ENCODE measurements at places on chromosomes 6 and 20.
A peak's percentile ranks its signal among the peaks of the same experiment; 100 is the strongest.

- ATAC-seq: no peak
These were observed 18.6 kb upstream of the FAM135A start for GRCh38 chr6:70394518-70395300.

- ATAC-seq: peak; percentile 74
These were observed 84.9 kb upstream of the ASF1A start for GRCh38 chr6:118808793-118809638.

DNA sequence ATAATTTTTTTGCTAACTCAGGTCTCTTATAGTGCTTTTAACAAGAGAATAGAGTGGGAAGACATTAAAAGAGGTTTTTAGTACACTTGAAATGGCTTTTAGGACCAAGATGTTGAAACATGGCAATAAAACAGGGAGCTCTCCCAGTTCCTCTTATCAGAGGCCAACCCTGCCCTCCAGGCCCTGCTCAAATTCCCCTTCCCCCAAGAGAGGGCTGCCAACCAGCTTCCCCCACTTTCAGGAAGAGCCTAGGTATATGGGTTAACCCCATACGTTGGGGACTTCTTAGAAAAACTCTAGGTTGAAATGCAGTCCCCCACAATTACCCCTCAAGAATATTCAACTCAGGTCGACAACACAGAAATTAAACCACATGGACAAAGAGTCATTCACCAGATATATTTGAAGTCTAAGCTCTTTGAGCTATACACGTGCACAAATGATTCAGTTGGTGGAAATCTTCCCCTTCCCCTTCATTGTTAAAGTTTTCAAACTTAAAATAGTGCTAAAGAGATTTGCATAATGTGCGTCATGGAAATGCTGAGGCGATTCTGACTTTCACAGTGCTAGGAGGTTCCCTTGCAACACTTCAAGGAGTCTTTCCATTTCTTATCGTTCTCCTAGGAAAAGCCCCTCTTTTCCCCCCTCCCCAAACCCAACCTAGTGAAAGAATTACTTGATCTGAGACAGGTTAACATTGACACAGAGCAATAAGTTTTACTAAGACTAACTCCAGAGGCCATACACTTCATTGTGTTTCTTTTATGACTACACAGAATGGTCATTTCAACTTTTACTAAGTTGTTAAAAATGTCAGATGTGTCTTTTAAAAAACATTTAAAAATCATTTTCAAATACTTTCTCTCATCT is 49.8 kb upstream of the ENPP5 start:
- ATAC-seq: peak; percentile 85

GRCh38 chr6:26468829-26469228 is 11.1 kb downstream of the BTN2A1 start:
- peak; percentile 47 for ATAC-seq

- ATAC-seq: no peak
These were observed 661.2 kb downstream of the EYS start for GRCh38 chr6:65045801-65046200.
